ENCODE measurements at places on chromosomes 1 and 21. TPM values are rescaled to one million over a fixed set of nuclear protein-coding genes. Genes with fewer than 3 reads are reported as not detected.

Gene HECTD3
- total RNA-seq = 29.5 TPM

Gene S100A2
- not detected for total RNA-seq

Gene CD5L
- total RNA-seq = 124 TPM

Gene SPRR1A
- not detected for total RNA-seq

Gene NR1I3
- 52.3 TPM for total RNA-seq

Gene CHD1L
- total RNA-seq = 23.8 TPM

Gene TSACC
- 0.28 TPM for total RNA-seq

Gene TDRKH
- 6.7 TPM for total RNA-seq

Gene IVL
- total RNA-seq = not detected

Gene ADSS2
- 17.3 TPM for total RNA-seq

Gene AMY2A
- not detected for total RNA-seq

Gene MSH4
- total RNA-seq = 0.08 TPM

Gene CCDC30
- total RNA-seq = 1.7 TPM

Gene SYT6
- under 0.01 TPM for total RNA-seq

Gene KLF17
- total RNA-seq = not detected

Gene IL19
- not detected for total RNA-seq

Gene SMCP
- not detected for total RNA-seq
